ENCODE measurements at places on chromosomes 11 and 22.

- DNase-seq = no peak
Measured at GRCh38 chr11:116085031-116085635, 580.9 kb upstream of the CADM1 start.

- no peak for DNase-seq
Measured at GRCh38 chr11:3213659-3214419, 4.8 kb downstream of the MRGPRG start.

- no peak for DNase-seq
Measured at GRCh38 chr11:35968386-35969088, 24.7 kb downstream of the LDLRAD3 start.

- DNase-seq = no peak
Measured at GRCh38 chr11:25576320-25576719, 755.6 kb upstream of the ANO3 start.

- DNase-seq = no peak
Measured at GRCh38 chr11:122594986-122595645, 60.4 kb upstream of the UBASH3B start.

DNA sequence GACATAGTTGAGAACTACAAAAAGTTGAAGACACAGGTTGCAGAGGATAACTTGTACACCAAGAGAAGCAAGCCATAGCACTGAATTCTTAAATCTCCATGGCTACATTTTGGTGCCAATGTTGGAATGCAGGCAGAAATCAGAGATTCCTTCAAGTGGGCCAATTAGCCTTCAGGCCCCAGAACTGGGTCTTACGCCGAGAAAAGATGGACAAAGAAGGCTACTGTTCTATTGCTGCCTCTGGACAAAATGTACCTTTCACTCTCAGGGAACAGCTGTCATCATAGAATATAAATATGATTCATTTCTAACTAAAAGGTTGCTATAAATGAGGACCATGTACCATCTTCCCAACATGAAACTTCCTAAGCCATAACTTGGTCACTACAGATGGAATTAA, 13.7 kb downstream of the TMEM216 start:
- DNase-seq = no peak

- DNase-seq = no peak
Measured at GRCh38 chr22:24455039-24455438, 27.6 kb downstream of the ADORA2A start.

- DNase-seq = no peak
Measured at GRCh38 chr11:35182317-35182939, 43.5 kb downstream of the CD44 start.

DNA sequence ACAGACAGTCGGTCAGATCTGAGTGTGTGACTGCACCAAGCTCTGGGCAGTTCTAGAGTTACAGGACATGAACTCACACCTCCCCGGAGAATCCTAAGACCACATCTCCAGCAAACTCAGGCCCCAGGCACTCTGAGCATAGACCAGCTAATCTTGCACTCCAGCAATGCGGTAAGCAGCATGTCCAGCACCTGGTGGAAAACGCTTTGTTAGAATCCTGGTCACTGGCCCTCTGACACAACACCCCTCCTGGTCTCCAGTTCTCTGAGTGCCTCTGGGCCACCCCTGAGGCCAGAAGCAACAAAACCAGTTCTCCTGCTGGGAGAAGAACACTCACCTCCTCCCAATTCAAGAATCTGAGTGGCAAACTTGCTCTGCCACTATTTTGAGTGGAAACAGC, 82.7 kb upstream of the TMEM45B start:
- no peak for DNase-seq

- DNase-seq = no peak
Measured at GRCh38 chr11:100831929-100832494, 144.9 kb downstream of the ARHGAP42 start.

- no peak for DNase-seq
Measured at GRCh38 chr22:35064664-35065063, 1.3 kb upstream of the ISX start.

GRCh38 chr22:32245042-32245441, 10.1 kb downstream of the SLC5A4 start:
- no peak for DNase-seq

- no peak for DNase-seq
Measured at GRCh38 chr11:105538588-105538987, 71.3 kb upstream of the GRIA4 start.

Data from DND-41 (cell line).